ENCODE measurements at places on chromosomes 12 and 14. TPM values are rescaled to one million over a fixed set of nuclear protein-coding genes. Genes with fewer than 3 reads are reported as not detected.

Gene OR2AP1
- not detected for total RNA-seq

Gene PIGH
- total RNA-seq, result 8.0 TPM

DNA sequence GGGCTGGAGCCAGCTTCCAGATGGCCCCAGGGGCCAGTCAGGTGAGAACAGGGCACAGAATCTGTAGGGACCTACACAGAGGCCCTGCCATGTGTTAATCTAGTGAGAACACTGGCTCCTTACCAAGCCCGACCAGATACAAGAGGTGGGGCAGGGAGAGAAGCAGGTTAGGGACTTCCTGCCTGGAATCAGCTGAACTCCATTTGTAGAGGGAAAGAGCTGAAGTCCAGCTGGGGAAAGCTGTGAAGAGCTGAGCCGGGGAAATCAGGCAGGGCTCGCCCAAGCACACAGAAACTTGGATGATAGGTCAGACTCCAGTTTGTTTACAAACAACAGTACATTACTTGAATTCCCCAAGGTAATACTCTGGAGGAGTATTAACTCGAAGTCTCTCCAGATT is 46.7 kb downstream of the PTGER2 start:
- no peak for DNase-seq

DNA sequence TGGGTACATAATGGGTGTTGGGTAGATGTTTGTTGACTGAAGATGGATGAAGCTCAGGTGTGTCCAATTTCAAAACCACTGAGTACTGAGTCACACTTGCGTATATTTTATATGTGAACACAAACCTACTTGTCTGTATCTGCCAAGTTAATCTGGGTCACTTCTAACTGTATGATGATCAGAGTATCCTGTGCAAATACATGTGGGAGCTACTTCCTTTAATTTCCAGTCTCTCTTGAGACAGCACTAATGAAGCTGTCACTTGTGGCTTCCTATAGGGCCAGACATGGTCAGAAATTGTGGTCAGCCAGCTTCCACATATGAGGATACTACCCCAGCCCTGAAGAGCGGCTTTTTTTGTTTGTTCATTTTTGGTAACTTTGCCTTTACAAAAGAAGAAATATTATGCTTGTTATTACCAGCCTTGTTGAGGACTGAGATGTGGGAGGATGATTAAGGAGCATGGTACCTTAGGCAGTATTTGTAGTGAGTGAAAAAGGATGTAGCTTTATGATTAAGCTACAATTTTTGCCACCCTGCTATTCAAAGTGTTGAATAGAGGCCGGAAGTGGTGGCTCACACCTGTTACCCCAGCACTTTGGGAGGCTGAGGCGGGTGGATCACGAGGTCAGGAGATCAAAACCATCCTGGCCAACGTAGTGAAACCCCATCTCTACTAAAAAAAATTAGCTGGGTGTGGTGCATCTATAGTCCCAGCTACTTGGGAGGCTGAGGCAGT is 32.4 kb downstream of the PLXNC1 start:
- no peak for DNase-seq

Gene NRXN3
- 0.04 TPM for total RNA-seq

GRCh38 chr12:5971194-5971850 is 26.3 kb upstream of the ANO2 start:
- no peak for DNase-seq

- DNase-seq, result no peak
These were observed 22.9 kb downstream of the DYRK2 start for GRCh38 chr12:67671419-67671818.

Gene PTGR2
- 1.9 TPM for total RNA-seq

Gene ZDHHC22
- under 0.01 TPM for total RNA-seq

GRCh38 chr14:89108608-89109007 is 284.2 kb downstream of the TTC8 start:
- DNase-seq, result no peak

- no peak for DNase-seq
These were observed 68.5 kb downstream of the SOX5 start for GRCh38 chr12:23880988-23881387.

Gene PTMS
- 61.3 TPM for total RNA-seq

DNA sequence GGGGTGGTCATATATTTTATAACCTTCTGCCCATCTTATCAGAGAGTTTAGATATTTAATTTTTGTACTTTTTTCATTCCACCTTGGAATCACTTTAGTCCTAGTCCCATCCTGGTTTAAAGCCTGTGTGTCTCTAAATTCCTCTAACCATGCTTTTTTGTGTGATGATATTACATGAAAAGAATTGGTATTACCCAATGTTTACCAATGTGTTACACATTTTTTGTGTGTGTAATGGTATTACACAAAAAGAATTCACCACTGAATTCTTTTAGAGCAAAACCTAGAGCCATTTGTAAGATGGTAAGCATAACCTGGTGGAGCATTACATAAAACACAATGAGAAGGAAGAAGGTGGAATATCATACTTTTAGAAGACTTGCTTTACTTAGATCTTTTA is 77.5 kb downstream of the FAR2 start:
- DNase-seq, result no peak

Gene SERPINA6
- not detected for total RNA-seq

- no peak for DNase-seq
These were observed 974.5 kb upstream of the FLRT2 start for GRCh38 chr14:84555493-84555892.

- no peak for DNase-seq
These were observed 72.5 kb downstream of the TSPAN11 start for GRCh38 chr12:30999011-30999410.

Gene TTC8
- 10.4 TPM for total RNA-seq

Gene PMCH
- 0.66 TPM for total RNA-seq

- no peak for DNase-seq
These were observed 21.1 kb upstream of the KCNA5 start for GRCh38 chr12:5022465-5023061.

DNA sequence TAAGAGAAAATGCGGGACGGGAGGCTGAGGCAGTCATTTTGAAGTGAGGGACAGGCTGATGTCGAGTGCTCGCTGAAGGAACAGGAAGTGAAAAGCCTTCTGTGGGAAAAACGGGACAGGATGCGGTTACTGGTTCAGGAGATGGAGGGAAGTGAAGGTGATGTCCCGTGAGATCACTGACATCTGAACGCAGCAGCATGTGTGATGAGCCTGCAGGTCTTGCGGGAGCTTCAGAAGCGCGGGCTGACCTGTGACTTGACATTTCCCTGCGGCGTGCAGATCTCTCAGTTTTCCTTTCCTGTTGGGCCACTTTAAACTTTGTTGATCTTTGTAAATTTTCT is 77.8 kb downstream of the DDX51 start:
- DNase-seq, result no peak

GRCh38 chr12:6950811-6951540 is at the start of gene PTPN6:
Gene PTPN6 (plus strand): TSS chr12:6951356. CDS start chr12:6951513, 157 bp downstream.
- DNase-seq, result no peak

DNA sequence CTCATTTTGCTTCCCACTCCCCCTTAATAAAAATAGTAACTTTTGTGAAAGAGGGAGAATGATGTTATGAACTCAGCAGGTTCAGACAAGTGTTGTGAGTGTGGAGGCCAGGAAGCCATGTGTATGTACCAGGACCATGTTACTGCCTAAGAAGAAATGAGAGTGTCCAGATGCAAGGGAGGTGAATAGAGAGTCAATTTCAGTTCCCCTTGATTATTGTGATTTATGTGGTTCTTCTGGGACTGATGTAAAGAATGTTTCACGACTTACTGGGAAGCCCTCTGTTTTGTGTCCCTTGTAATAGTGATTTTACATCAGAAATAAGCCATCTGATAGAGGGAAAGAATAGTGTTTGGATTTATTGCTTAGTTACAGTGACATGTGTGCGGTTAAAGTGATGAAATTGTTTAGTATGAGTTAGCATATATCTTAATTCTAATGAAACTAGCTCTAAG is 32.5 kb downstream of the FBXO34 start:
- DNase-seq, result no peak

DNA sequence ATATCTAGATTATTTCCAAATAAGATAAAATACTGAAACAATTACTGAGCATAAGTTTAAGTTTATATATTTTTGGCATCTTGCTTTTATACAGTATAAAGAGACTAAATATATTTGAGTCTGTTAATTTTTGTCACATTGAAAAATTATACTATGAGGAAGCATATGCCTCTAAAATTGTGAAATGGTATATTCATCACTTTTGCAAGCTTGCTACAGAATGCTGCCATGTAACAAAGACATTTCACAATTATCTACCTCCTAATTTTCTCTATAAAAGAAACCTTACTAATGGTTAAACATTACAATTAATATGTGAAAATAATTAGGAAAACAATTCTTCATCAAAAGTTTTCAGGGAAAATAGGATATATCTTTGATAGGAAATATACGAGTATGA is 22.7 kb upstream of the MUCL1 start:
- no peak for DNase-seq

- no peak for DNase-seq
These were observed 23.0 kb downstream of the KCNJ8 start for GRCh38 chr12:21751517-21751916.

GRCh38 chr12:14999695-15000365 is 27.0 kb downstream of the PDE6H start:
- DNase-seq, result no peak
